ENCODE measurements at places on chromosomes 2 and 18. TPM values are rescaled to one million over a fixed set of nuclear protein-coding genes. Genes with fewer than 3 reads are reported as not detected.

Gene NT5C1B
- total RNA-seq, result not detected

Gene RTP5
- total RNA-seq, result not detected

Gene SLC4A5
- 36.3 TPM for total RNA-seq

Gene FKBP1B
- total RNA-seq, result 20.2 TPM

Gene LINC00305
- total RNA-seq, result not detected

Gene TYMS
- 36.3 TPM for total RNA-seq

Gene HEATR5B
- 73.4 TPM for total RNA-seq

Gene KCNE4
- total RNA-seq, result 17.8 TPM

Gene FEV
- total RNA-seq, result not detected
